Glutamatergic neuron (in vitro differentiated cells): ENCODE measurements at places on chromosomes 1 and 21. TPM values are rescaled to one million over a fixed set of nuclear protein-coding genes. Genes with fewer than 3 reads are reported as not detected.

DNA sequence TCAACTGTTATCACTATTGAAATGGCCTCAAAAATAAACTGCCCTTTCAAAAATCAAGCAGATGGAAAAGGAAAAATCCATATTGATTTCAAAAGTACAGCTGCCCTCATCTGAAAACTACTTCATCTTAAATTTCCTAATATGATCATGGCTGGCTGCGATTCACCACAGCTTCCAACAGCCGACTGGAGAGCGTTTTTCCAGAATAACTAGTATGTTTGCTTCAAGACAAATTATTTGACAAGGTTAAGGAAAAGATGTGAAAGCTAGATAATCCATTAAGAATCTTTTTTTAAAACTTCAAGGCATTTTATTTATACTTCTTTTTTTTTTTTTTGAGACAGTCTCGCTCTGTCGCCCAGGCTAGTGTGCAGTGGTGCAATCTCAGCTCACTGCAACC is 4.1 kb upstream of the DEGS1 start:
- no peak for DNase-seq
- peaks cover 10% of the 10 kb centered on the region for H3K4me1 ChIP-seq
- H3K4me3 ChIP-seq = no peak overlapping the region
- H3K36me3 ChIP-seq = no peaks in the 10 kb centered on the region

DNA sequence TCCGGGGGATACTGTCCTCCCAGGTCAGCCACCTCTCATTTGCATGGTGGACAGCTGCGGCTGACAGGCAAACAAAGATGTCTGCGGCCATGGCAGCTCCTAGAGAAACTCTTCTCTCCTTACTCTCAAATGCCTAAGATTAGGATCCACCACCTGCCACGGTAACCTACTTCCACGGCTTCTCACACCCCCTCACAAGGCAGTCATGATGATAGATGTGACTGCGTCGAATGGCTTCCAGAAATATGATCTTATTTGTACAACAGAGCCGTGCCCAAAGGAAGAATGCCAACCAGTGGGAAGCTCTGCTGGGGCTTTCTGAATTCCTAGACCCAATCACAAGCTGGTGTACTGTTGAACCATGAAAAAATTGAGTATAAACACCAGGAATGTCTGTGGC is 73.4 kb downstream of the BACE2 start:
- no peak overlapping the region for H3K27ac ChIP-seq
- no peaks in the 10 kb centered on the region for H3K36me3 ChIP-seq
- peaks cover 3% of the 10 kb centered on the region for H3K27me3 ChIP-seq
- DNase-seq = no peak
- no peak overlapping the region for H3K4me3 ChIP-seq

RAB25 gene
- not detected for total RNA-seq

- no peaks in the 10 kb centered on the region for H3K4me1 ChIP-seq
- H3K4me3 ChIP-seq = no peak overlapping the region
- no peak overlapping the region for H3K27ac ChIP-seq
- peaks cover 2% of the 10 kb centered on the region for H3K27me3 ChIP-seq
These were observed 21.3 kb upstream of the ZNF326 start for GRCh38 chr1:89973471-89974127.

CELA3B gene
- not detected for total RNA-seq

- H3K27me3 ChIP-seq = peaks cover 7% of the 10 kb centered on the region
- H3K4me3 ChIP-seq = no peak overlapping the region
- H3K27ac ChIP-seq = no peak overlapping the region
- H3K4me1 ChIP-seq = peaks cover 11% of the 10 kb centered on the region
- H3K36me3 ChIP-seq = no peaks in the 10 kb centered on the region
These were observed 221.6 kb upstream of the POU3F1 start for GRCh38 chr1:38268226-38268625.

DNA sequence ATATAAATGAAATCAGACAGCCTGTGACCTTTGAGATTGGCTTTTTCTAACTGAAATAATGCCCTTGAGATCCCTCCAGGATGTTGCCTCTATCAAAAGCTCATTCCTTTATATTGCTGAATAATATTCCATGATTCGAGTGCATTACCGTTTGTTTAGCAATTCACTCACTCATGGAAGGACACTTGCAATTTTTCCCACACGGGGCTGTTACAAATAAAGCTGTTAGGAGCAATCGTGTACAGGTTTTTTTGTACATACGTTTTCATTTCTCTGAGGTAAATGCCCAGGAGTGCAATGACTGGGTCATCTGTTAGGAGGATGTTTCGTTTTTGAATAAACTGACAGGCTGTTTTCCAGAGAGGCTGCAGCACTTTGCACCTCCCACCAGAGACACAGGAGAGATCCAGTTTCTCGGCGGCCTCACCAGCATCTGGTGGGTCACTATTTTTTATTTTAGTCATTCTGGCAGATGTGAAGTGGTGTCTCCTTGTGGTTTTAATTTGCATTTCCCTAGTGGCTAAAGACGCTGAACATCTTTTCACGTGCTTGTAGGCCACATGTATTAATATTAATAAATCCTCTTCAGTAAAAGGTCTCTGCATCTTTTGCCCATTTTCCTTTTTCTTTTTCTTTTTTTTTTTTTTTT is 11.0 kb downstream of the PRDM15 start:
- peaks cover 2% of the 10 kb centered on the region for H3K27me3 ChIP-seq
- H3K4me3 ChIP-seq = peak overlapping the region; percentile 20
- H3K4me1 ChIP-seq = peaks cover 21% of the 10 kb centered on the region
- H3K36me3 ChIP-seq = no peaks in the 10 kb centered on the region
- H3K27ac ChIP-seq = peak overlapping the region; percentile 70
- DNase-seq = no peak

GRCh38 chr1:243597383-243597782 is 252.7 kb downstream of the AKT3 start:
- H3K27me3 ChIP-seq = no peaks in the 10 kb centered on the region
- DNase-seq = no peak
- no peak overlapping the region for H3K27ac ChIP-seq

DNA sequence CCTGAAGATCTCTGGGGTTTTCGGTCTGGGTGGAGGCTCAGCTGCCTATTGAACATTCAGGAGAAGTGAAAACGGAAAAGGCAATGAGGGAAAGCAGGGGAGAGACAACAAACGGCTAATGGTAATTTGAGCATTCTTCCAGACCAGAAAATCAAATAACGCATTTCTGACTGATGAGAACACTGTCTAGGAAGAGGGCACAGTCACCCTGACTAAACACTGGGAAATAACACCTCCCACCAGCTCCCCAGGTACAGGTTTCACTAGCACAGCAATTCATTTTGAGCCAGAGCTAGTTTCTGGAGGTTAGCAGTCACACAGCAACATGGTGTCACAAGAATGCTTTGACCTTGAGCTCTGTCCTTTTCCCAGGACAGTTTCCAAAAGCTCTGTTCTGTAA is 21.1 kb downstream of the NCF2 start:
- DNase-seq = no peak
- H3K36me3 ChIP-seq = no peaks in the 10 kb centered on the region

- H3K36me3 ChIP-seq = no peaks in the 10 kb centered on the region
- no peaks in the 10 kb centered on the region for H3K27me3 ChIP-seq
- no peak overlapping the region for H3K4me3 ChIP-seq
These were observed 852.1 kb downstream of the PLA2G4A start for GRCh38 chr1:187680823-187681222.

DNA sequence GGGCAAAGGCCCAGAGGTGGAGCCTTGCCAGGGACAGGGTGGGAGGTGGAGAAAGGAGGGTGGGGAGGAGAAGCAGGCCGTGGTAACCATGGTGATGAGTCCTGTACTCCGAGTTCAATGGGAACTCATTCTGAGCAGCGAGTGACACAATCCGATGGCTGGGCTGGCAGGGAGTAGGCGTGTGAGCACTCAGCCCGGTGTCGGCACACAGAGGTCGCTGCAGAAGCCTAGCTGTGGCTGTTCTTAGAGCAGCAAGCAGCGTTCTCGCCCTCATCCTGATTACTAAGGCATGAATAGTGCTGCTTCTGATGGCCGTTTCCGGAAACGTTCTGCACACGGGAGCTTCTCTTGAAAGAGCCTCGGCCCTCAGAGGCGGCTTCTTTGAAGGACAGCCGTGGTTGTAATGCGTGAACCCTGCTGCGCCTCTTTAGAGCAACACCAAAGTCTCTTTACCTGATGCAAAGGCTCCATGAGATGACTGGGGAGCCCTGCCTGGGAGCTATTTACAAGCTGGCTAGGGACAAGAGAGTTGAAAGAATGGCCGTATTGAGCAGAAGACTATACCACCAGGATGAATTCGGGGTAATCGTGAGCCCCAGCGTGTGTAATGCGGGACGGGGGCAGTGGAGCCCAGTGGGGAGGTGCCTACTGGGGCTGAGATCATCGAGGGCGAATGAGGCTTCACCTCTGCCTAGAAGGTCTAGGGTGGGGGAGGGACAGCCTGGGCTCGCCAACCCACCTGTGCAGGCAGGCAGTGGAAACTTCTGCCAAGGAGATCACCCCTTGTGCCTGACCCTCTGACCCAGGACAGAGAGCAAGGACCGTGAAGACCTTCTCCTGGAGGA is 72.8 kb upstream of the PAX7 start:
- no peak overlapping the region for H3K27ac ChIP-seq
- H3K4me1 ChIP-seq = peaks cover 13% of the 10 kb centered on the region
- peaks cover 15% of the 10 kb centered on the region for H3K27me3 ChIP-seq
- peaks cover 3% of the 10 kb centered on the region for H3K36me3 ChIP-seq
- DNase-seq = peak; percentile 40

DNA sequence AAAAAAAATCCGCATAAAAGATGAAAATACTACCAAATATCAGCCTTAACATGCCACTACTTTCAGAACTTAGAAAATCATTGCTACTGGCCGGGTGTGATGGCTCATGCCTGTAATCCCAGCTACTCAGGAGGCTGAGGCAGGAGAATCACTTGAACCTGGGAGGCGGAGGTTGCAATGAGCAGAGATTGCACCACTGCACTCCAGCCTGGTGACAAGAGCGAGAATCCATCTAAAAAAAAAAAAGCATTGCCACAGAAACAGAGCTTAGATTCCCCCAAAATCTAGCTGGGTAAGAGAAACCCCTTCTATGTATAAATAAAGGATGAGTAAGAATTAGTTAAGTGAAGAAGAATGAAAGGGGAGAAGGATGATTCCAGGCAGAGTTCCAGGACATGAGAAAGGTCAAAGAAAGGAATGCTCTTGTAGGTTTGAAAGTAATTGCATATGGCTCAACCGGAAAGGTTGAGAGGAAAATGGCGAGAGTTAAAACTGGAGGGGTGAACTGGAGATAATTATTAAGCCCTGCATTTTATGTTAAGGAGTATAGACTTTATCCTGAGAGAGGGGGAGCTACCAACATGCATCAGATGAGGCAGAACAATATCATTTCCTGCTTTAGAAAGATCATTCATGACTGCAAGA is 19.7 kb upstream of the NRDC start:
- no peak for DNase-seq
- peaks cover 6% of the 10 kb centered on the region for H3K27me3 ChIP-seq
- H3K36me3 ChIP-seq = peaks cover 6% of the 10 kb centered on the region
- no peak overlapping the region for H3K27ac ChIP-seq

PYHIN1 gene
- not detected for total RNA-seq

DNA sequence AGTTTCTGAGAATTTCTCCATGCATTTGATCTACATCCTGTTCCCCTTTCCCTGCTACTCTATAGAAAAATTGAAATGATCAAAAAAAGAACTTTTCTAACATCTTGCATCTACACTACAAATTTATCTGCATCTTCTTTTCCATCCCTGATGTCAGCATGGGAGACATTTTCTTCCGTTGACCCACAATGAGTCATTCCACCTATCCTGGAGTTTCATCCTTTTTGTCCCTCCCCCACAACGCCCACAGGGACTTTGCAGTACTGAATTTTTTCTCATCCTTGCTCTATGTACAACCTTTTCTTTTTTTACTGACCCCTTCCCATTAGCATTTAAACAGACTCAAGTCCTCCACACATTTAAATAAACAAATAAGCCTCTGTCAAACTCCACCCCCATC is 112.2 kb upstream of the MROH9 start:
- no peaks in the 10 kb centered on the region for H3K27me3 ChIP-seq
- no peak overlapping the region for H3K27ac ChIP-seq
- no peak for DNase-seq
- no peaks in the 10 kb centered on the region for H3K36me3 ChIP-seq
- no peaks in the 10 kb centered on the region for H3K4me1 ChIP-seq
- H3K4me3 ChIP-seq = no peak overlapping the region

HES3 gene
- 0.66 TPM for total RNA-seq

- no peaks in the 10 kb centered on the region for H3K36me3 ChIP-seq
- H3K4me1 ChIP-seq = peaks cover 31% of the 10 kb centered on the region
- no peak for DNase-seq
- peaks cover 4% of the 10 kb centered on the region for H3K27me3 ChIP-seq
These were observed 2.4 kb downstream of the SSX2IP start for GRCh38 chr1:84687714-84688462.

GRCh38 chr1:55287723-55288122 is 72.6 kb upstream of the USP24 start:
- H3K27me3 ChIP-seq = no peaks in the 10 kb centered on the region
- no peak overlapping the region for H3K4me3 ChIP-seq
- H3K36me3 ChIP-seq = no peaks in the 10 kb centered on the region
- H3K4me1 ChIP-seq = no peaks in the 10 kb centered on the region
- H3K27ac ChIP-seq = no peak overlapping the region
- DNase-seq = no peak

DNA sequence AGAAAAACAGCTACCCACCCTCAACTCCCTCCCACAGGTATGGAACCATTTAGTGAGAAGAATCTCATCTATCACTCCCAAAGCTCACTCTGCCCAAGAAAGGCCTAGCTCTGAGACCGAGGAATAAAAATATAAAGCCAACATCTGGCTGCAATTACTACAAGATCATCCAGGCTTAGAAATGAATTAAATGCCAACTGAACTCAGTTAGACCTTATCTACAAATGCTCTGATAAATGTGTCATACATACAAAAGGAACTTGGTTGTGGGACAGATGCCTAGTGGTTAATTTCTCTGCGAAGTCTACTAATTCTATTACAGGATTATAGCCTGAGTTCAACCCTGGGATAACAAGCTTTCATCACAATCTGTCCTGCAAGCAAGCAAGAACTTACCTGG is 6.7 kb downstream of the ADIPOR1 start:
- H3K36me3 ChIP-seq = no peaks in the 10 kb centered on the region
- H3K4me3 ChIP-seq = no peak overlapping the region
- DNase-seq = no peak
- H3K4me1 ChIP-seq = peaks cover 4% of the 10 kb centered on the region

DNA sequence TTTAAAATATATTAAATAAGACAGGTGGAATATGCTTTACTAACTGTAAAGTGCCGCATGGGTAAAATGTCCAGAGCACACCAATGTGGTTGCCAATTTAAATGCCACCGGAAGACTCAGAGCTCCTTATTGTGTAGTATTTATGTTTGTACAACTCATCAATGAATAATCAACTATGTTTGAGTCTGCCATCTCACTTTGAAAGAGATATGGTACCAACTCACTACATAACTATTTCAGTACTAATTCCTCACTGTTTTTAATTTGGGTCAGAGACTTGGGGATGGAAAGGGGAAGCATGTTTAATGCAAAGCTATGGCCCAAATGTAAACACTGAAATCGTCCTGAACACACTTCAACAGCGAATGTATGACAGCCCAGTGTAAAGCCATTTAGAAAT is 144.8 kb downstream of the NR5A2 start:
- H3K27me3 ChIP-seq = no peaks in the 10 kb centered on the region
- no peak overlapping the region for H3K27ac ChIP-seq
- H3K36me3 ChIP-seq = no peaks in the 10 kb centered on the region
- no peak for DNase-seq
- H3K4me3 ChIP-seq = no peak overlapping the region
